ENCODE measurements at places on chromosomes 2 and 18. TPM values are rescaled to one million over a fixed set of nuclear protein-coding genes. Genes with fewer than 3 reads are reported as not detected.
A peak's percentile ranks its signal among the peaks of the same experiment; 100 is the strongest.

Gene GPR45
- not detected for total RNA-seq

Gene BCL2
- 40.3 TPM for total RNA-seq

Gene RBM43
- 16.0 TPM for total RNA-seq

Gene IL1F10
- not detected for total RNA-seq

Gene DSG2
- 0.11 TPM for total RNA-seq

Gene CBLN2
- total RNA-seq: not detected

Gene CTIF
- 1.1 TPM for total RNA-seq

DNA sequence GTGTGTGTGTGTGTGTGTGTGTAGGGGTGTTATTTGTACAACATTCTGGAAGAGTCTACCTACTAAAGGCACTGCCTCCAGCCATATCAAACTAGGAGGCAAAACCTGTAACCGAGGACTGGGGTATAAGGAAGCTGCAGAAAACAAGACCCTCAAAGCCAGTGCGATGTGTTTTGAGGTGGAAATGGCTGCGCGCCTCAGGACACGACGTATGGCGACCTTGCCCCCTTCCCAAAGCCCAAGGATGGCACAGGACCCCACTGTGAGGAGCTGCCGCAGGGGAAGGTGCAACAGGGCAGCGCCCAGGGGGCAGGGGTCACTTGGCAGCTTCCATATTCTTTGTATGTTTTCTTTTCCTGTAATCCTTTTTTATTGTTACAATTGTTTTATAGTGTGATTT, 59.8 kb downstream of the CENPO start:
- no peak for DNase-seq

GRCh38 chr2:55224761-55225261, 7.3 kb downstream of the CLHC1 start:
- peak; percentile 6 for DNase-seq

- DNase-seq: no peak
Observed at GRCh38 chr18:1019191-1019590, 114.5 kb downstream of the ADCYAP1 start.

- no peak for DNase-seq
Observed at GRCh38 chr18:26821181-26821580, 44.3 kb downstream of the AQP4 start.

DNA sequence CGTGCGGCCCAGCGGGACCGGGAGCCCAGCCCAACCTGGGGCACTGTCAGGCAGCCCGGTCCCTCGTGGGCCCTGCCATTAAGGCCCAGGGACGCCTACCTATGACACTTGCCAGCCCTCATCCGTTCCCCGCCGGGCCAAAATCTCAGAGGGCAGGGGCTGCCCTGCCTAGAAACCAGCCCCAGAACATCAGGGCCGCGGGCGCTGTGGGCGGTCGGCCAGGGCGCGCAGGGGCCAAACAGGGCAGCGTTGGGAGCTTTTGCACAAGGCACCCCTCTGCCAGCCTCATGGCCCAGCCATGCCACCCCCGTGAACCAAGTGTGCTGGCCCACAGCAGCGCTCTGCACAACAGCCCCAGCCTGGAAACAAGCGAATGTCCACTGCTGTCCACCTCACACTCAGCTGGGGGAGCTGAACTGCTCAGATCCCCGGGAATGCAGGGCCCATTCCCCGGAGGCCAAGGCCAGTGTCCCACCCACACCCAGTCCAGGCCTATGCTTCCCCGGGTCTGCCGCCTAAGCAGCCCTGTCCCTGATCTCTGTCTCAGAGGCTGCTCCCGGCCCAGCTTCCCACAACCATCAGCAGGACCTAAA, 3.5 kb upstream of the NEURL3 start:
- no peak for DNase-seq

DNA sequence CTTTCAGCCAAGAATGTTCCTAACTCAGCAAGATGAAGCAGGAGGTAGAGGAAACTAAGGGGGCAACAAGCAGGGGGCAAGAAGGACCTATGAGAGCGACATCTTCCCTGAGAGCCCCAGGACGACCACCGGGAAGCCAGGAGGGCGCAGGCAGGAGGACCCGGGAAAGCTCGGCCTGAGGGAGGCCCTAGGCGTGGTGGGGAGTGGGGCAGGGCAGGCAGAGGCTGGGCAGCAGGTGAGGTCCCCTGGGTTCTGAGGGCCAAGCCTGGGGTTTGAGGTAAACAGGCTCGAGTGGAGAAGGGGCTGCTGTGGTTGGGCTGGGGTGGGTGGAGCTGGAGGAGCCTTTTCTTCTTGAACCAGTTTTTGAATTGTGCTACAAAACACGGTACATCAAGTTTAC, 1.3 kb upstream of the ALPI start:
- no peak for DNase-seq

DNA sequence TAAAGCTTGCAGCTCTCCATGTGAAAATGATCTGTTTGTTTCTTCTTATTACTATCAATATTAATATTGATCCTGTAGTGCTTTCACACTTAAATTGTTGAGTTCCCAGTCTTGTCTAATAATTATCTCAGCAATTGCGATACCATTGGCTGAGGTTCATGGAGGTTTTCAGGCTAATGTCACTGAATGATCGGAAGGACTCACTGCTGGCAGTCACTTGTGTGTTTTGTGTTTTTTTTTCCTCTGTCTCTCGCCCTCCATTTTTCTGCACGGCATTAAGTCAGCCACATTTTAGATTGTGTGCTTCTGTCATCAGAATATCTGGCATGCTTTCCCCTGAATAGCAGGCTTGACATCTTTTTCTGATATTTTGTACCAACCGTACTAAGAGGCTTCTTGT, 43.7 kb downstream of the AGAP1 start:
- no peak for DNase-seq

GRCh38 chr2:195486987-195487644, 169.9 kb upstream of the SLC39A10 start:
- peak; percentile 29 for DNase-seq

GRCh38 chr18:45365835-45366234, 249.4 kb upstream of the SLC14A2 start:
- DNase-seq: no peak

- no peak for DNase-seq
Observed at GRCh38 chr2:27288610-27289009, 6.4 kb downstream of the TRIM54 start.

- DNase-seq: no peak
Observed at GRCh38 chr2:226220511-226220910, 579.1 kb downstream of the IRS1 start.

GRCh38 chr2:113245276-113245711, 33.4 kb downstream of the PAX8 start:
- no peak for DNase-seq

DNA sequence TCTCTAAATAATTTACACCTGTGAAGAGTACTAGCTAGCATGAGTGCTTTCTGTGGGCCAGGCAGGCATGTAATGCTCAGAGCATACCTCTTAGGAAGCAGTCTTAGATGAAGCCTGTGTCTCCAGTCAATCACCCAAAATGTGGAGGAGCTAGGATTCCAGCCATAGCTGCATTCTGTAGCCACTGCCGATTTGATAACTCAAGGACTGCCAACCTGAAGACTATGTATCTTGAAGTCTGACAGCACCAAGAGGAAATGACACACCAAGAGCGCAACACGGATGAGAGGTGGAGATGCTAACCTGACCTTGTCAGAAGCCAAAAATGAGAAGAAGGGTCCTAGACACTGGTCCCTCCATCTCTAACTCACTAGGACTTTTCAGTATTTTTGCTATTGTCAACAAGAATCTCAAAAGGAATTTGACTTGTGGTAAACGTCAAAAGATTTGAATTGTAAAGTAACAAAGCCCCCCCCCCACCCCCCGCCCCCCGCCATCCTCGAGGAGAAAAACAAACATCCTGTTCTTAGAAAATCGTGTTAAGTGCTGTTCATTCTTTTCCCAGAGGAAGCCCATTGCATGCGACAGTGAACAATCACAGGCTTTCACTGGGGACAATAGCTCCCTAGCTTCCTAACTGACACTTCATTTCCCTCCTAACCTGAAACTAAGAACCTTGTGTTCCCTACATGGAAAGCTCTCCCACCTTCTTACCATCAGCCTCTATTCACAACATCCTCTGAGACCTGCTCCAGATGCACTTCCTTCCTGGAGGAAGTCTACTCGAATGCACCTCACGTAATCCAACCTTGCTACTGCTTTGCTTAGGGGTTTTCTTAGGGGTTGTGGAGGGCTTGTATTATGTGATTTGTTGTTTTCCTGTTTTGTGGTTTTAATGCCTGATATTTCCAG, 14.7 kb downstream of the CDC42EP3 start:
- DNase-seq: peak; percentile 45

DNA sequence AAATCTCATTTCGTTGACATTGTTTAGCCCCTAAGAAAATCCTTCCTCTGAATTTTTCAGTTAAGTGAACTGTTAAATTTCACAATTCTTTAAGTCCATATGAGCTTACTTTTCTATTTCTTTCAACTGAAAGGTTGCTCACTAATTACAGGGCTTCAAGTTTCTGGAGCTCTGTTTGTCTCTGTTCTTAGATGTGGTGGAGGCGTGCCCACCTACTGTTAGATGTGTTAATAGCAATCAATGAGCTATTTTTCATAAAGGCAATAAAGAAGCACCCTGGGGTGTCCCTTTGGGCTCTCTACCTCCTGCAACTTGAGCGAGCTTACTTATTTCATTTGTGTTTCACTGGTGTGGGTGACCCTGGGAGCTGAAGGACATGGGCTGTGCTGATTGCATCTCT, 25.0 kb downstream of the CREG2 start:
- DNase-seq: peak; percentile 28

GRCh38 chr2:186968277-186968676, 119.3 kb upstream of the ZSWIM2 start:
- DNase-seq: no peak

DNA sequence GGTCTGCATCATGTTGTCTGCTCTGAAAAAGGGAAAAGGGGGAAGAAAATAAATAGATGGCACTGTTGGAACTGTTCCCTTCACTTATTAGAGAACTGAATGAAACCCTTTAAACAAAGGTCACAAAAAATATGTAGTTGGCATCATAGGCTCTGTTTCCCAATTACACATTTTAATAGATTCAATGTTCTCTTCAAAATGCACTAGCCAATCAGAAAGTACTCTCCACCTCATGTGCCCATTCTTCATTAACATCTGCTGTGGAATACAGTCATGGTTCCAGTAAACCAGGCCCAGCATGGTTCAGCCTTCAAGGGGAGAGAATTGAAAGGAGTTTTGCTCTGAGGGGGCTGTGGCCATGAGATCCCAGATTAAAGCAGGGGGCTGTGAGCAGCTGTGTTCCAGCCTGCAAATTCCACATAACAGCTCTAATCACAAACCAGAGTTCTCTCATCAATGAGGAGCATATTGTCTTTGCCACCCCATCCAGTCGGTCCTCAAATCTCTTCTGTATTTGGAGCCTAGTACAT, 165.9 kb upstream of the CREB1 start:
- DNase-seq: no peak

- DNase-seq: no peak
Observed at GRCh38 chr2:142742371-142743214, 134.9 kb upstream of the KYNU start.

GRCh38 chr2:108325756-108326155, 37.1 kb downstream of the SULT1C2 start:
- DNase-seq: no peak

Measured in CD4-positive, alpha-beta T cell (primary cell).